ENCODE measurements at places on chromosomes 7 and 10.

DNA sequence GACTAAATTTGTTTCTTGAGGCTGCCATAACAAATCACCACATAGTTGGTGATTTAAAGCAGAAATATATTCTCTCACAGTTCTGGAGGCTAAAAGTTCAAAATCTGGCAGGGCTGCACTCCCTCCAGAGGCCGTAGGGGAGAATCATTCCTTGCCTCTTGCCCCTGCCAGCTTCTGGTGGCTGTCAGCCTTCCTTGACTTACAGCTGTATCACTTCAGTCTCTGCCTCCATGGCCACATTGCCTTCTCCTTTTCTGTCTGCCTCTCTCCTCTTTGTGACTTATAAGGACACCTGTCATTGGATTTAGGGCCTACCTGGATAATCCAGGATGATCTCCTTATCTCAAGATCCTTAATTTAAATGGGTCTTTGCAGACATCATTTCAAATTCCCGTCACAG, 5.8 kb upstream of the LRRC4 start:
- no peak for DNase-seq

- no peak for DNase-seq
Observed at GRCh38 chr10:79023240-79024162, 45.3 kb upstream of the ZMIZ1 start.

GRCh38 chr10:100806356-100806645, 60.9 kb downstream of the PAX2 start:
- no peak for DNase-seq

- DNase-seq: no peak
Observed at GRCh38 chr7:53110425-53110824, 75.0 kb downstream of the POM121L12 start.

DNA sequence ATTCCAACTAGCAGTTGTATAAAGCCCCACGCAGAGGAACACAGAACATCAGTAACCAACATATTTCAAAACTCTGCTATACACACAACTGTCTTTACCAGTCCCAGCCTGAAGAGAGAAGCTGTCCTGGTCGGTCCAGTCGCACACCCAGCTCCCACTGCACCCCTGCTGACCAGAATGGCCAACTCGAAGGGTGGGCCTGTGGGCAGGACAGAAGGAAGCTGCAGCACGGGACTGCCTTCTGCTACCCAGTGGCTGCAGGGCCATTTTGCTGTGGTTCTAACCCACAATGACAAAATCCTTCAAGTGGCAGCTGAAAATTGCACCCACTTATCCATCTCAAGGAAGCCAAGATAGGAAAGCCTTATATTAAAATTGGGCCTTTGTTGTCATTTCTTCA, 48.2 kb downstream of the GSDME start:
- no peak for DNase-seq

DNA sequence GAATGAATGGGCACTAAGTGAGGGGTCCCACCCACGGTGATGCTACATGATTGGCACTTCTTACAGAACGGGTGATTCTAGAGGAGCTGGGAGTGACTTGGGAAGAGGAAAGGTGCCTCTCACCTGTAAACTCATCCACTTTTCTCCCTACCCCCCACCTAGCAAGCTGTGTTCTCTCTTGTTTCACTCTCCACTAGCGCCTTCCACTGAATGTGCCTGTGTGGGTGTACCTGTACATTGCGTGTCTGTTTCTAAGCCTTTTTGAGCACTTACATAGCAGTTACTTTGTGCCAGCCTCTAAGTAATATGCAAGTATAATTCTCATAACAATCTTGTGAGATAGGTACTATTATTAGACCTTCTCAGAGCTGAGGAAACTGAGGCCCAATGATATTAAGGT, 133.7 kb upstream of the AGK start:
- DNase-seq: no peak

GRCh38 chr7:149006345-149006725, 22.0 kb downstream of the PDIA4 start:
- DNase-seq: no peak

DNA sequence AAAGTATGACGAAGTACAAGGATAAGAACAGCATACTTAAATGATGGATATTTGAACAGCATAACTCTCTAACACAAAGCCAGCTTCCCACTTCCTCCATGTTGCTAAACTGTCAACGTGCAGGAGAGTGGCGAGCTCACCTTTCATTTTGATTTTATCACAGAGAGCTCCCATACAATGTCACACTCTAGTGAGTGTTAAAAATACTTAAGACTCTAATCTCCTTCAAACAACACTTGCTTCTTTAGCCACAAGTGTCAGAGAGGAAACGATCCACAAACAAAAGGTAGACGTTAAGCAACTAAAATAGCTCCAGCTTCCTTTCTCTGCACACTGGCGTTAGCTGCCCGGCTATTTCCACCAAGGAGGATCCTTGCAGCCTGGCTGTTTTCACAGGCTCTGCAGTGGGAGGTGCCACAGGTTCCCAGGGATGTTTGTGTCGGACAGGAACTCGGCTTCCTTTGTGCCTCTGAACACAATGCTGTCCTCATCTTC, 194.6 kb downstream of the COBL start:
- peak; percentile 28 for DNase-seq

DNA sequence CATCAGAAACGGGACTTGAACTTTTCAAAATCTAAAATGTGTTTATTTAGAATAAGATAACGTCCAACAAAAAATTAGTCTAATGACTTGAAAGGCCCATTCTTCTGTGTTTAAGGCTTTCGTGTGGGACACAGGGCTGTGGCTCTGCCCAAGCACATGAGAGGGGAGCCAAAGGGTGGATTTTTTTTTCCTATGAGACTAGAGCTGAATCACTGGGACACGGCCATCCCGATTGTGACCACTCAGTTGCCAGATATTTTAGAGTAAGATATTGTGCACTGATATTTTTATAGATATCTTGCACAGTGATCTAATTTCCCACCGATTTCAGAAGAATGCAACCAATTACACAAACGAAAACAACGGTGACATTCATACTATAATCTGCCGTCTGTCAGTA, 99.9 kb downstream of the ANK3 start:
- no peak for DNase-seq

DNA sequence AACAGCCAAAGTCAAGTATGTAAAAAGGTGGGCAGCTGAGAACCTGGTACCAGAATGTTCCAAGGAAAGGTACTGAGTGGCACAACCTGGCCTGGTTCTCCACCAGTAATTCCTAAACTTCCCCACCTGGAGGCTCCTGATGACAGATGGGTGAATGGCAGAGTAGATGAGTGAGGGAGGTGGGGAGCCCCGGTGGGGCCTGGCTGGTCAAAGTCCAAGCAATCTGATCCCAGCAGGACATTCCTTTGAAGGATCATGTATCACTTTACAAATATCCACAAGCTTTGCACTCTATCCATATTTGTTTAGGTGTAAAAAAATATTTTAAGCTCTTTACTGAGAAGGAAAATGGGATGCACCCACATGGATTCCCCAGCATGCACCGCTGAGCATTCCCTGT, 250.2 kb downstream of the DPP6 start:
- DNase-seq: no peak

- DNase-seq: no peak
Observed at GRCh38 chr7:54678763-54679489, 80.1 kb downstream of the SEC61G start.

DNA sequence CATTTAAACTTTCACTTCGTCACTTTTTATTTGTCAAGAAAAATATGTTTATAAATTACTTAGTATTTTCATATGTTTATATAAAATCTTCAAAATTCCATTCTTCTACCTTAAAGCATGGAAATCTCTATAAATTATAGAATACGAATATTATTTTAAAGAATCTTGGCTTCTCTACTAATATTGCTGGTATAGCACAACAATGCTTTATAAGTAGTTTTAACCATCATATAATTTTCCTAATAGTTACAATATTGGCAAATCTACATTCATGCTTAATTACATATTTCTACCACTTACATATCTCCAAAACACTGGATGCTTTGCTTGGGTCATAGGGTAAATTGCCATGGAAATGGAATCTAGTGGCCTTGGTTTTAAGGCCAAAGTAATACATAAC, 21.1 kb upstream of the ARMC3 start:
- DNase-seq: no peak

GRCh38 chr7:28296571-28297483, 115.5 kb upstream of the CREB5 start:
- no peak for DNase-seq

DNA sequence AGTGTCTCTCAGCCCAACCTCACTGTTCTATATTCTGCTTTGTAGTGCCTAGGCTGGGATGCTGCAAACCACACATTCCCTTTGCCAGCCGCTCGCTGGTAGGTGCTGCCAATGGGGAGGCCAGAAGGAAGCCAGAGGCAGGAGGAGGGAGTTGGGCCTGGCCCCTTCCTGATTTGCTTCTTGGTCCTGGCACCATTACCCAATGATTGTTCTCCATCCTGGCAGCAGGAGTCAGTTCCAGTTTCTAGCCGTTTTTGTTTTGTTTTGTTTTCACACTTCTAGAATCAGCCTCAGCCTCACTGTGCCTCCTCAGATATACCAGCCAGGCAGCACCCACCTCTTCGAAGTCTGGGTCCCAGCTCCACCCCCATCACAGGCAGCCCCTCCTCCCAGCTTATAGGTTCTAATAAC, 27.4 kb upstream of the LOXL4 start:
- DNase-seq: no peak

- DNase-seq: no peak
Observed at GRCh38 chr7:138607216-138608126, 93.7 kb downstream of the SVOPL start.

GRCh38 chr7:121212036-121212435, 116.8 kb upstream of the WNT16 start:
- DNase-seq: no peak

- no peak for DNase-seq
Observed at GRCh38 chr7:87058744-87059524, 520 bp downstream of the ELAPOR2 start.
